Caco-2 (cell line): ENCODE measurements at places on chromosomes 2 and 18. TPM values are rescaled to one million over a fixed set of nuclear protein-coding genes. Genes with fewer than 3 reads are reported as not detected.

DNA sequence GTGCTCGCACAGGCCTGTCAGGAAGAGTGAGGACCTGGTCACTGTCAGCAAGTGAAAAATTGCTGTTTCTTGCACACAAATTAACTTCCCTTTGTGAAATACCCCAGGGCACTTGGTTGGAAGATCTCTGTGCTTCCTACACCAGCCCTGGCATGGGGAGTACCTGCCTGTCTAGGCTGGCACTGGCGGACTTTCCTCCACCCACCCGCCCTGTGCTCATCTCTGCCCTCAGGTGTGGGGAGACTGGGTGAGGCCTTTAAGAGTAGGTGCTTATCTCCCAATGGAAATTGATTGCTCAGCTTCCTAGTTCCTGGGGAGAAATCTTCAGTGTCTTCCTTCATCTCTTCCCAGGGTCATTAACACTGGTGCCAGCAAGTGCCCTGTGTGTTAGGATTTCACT lies 42.1 kb downstream of the IMPA2 start:
- no peak for DNase-seq

DNA sequence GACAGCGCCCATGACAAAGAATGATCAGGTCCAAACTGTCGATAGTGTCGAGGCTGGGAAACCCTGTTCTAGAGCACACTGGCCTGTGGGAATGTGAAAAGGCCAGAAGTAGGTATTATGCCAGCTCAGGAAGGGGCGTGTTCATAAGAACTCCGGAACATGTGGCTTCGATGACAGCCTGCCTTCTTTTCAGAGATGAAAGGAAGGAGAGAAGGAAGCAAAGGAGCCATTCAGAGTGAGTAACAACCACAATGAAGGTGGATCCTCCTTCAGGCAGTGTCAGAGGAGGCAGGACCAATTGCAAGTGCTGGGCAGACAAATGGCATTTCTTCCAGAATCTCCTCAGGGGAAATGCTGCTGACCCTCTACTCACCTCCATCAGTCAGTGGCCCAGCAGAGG lies 58.5 kb downstream of the NCKAP5 start:
- no peak for DNase-seq

GRCh38 chr2:162676515-162676914 lies 162.1 kb downstream of the KCNH7 start:
- DNase-seq, result no peak

DNA sequence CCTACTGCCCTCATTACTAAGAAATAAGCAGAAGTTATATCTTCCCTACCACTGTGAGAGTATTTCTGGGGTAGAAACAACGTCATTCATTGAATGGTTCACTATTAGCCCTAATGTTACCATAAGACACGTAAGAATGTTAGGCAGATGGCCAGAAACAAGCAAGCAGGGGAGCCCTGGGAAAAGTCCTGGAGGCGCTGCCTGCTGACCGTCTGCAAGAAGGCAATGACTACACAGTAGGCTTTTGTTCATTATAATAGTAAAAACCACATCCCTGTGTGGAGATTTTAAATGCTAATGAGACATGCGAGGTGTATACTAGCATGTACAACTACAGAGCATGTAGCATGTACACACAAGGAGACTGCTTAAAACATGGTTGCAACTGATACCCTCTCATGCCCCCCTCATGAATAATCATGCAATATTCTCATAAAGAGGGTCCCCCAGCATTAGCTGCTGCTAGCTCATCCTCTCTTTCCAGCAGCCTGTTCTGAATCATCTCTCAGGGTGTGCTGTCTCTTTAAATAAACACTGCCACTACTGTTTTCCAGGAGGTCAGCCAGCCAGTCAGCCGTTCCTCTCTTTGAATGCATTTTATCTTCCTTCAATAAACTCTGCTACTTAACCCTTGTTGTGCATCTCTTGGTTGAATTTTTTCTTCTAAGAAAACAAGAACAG lies 23.6 kb downstream of the SUCLG1 start:
- no peak for DNase-seq

Gene CHST10
- not detected in 2 replicates for total RNA-seq

Gene IL1R1
- 23.5 and 25.0 TPM in 2 replicates for total RNA-seq

Gene GAD1
- 14.7 and 18.5 TPM in 2 replicates for total RNA-seq

Gene VSNL1
- 0.43 and 0.60 TPM in 2 replicates for total RNA-seq

Gene ANKRD30B
- 0.07 and 0.44 TPM in 2 replicates for total RNA-seq

Gene EFR3B
- total RNA-seq, result 14.5 and 19.1 TPM in 2 replicates

Gene CCDC102B
- total RNA-seq, result 0.60 and 1.1 TPM in 2 replicates
